ENCODE measurements at places on chromosomes 3 and 15.

DNA sequence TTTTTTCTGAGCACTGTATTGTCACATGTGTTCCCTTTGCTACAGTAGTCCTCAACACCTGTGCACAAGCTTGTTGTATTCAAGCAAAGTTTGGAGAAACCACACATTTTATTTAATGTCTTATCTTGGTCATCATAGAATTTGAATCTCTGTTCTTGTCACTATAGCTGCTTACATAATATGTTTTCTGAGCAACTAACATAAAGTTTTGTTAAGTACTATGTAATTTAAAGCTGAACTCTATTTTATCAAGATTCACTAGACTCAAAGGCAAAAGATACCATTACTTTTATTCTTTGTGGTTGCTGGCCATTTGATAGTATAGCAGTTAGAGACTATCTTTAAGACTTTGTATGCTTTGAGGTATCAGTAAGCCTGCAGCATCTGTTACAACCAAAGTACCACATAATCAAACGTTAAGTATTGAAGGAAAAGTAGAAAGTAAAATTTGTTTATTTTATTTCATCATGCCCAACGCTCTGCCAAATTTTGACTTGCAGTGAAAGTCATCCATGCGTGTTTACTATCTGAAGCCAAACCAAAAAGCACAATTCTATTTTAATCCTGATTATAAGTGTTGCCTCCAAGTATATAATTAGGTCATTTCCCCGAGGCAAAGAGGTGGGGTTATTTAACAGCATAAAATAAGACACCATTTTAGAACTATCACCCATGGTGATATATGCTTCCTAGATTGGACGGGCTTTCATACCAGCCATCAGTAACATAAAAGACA lies 10.3 kb upstream of the ABHD10 start:
- DNase-seq, result no peak

- no peak for DNase-seq
Measured at GRCh38 chr3:10757821-10758130, 58.3 kb upstream of the SLC6A11 start.

GRCh38 chr15:63371297-63371918 lies 10.2 kb downstream of the CA12 start:
- peak; percentile 81 for DNase-seq

GRCh38 chr15:65095747-65096104 lies 19.2 kb downstream of the KBTBD13 start:
- no peak for DNase-seq

- DNase-seq, result no peak
Measured at GRCh38 chr15:78044407-78045155, 32.9 kb downstream of the TBC1D2B start.

DNA sequence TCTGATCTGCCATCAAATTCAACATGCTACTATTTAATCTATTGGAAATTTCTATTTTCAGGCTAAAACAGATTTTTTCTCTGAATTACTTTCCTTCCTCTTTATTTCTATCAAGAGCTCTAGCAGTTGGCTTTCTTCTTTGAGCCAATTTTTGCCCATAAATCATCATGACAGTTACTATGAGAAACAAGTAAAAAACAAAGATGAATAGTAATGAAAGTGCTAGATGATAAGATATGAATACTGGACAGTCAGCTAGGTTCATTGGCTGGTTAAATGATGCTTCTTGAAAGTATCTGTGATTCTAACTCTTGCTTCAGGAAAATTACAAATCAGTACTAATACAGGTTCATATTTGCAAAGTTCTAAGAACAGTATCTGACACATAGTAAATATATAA lies 38.6 kb upstream of the NANOGP8 start:
- DNase-seq, result no peak

GRCh38 chr15:41923401-41923997 lies 29.6 kb upstream of the SPTBN5 start:
- DNase-seq, result no peak

DNA sequence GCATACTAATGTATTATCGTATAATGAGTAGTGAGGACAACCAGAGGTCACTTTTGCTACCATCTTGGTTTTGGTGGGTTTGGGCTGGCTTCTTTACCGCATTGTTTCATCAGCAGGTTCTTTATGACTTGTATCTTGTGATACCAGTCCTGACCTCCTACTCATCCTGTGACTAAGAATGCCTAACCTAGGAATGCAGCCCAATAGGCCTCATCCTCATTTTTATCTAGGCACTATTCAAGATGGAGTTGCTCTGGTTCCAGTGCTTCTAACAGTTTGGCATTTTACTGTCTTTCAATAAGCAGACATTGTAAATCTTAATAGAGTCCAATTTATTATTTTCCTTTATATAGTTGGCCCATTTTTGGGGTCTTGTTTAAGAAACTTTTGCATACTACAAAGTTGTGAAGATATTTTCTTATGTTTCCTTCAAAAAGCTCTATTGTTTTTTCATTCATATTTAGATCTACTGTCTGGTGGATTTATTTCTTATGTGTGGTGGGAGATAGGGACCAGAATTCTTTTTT lies 60.8 kb upstream of the RNU6-1 start:
- no peak for DNase-seq

GRCh38 chr3:22262386-22262785 lies 511.4 kb upstream of the ZNF385D start:
- DNase-seq, result no peak

DNA sequence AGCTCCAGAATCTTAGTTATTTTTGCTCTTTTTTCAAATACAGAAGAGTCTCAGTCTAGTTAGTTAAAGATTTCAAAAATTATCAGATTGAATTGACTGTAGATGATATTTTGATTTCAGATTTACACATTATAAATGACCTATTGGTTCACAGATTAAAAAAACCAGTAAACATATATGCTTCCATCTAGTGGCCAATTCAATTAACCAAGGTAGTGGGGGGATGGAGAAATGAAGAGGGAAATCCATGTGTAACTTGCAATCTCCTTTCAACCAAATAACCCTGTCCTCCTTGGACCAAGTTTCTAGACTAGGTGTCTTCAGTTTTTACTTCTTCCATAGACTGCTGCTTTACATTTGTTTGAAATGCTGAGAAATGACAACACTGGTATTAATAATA lies 789.8 kb downstream of the ROBO1 start:
- no peak for DNase-seq

DNA sequence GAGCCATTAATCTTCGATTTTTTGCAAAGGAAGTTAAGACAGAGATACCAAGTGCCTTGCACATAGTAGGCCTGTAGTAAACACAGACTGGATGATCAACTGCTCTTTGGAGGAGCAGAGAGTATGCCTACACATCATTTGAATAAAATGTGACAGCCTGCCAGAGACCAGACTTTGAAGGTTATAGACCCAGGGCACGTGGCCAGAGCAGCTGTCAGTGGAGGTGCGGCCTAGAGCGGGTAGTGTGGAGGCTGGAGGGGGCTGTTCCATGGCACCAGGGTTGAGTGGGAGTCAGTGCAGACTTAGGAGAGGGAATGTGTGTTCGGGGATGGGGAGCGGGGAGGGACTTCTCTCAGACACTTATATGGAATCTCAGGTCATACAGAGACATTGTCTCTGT lies 80.8 kb downstream of the SMAD3 start:
- DNase-seq, result no peak

DNA sequence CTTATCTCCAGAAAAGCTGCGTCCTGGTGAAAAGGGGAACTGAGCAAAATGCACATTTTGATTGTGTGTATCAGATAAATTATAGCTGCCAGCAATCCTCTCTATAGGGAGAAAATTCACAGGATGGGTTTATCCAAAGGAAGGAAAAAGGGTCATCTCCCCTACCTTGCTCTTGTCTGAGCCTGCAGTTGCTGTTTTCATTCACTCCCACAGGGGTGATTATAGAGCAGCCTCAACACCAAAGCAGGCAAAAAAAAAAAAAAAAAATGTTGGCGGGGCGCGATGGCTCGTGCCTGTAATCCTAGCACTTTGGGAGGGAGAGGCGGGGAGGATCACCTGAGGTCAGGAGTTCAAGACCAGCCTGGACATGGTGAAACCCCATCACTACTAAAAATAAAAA lies 333.7 kb downstream of the ROBO2 start:
- no peak for DNase-seq

DNA sequence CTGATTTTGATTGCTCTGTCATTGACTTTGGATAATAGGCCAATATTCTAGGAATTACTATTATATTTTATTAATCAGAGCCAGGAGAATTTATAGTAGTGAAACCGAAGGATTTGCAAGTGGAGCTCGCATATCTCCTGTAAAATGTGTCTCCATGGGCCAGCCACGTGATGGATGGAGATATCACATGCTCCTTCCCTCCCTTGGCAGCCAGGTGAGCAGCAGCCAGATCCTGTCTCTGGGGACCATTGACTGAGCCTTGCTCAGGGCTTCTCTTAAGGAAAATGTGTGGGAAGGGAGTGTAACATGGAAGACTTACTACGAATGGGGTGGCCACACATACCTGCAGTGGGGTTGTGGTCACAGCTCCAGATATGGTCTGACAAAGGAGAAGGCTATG lies 144.7 kb upstream of the RGMA start:
- no peak for DNase-seq

DNA sequence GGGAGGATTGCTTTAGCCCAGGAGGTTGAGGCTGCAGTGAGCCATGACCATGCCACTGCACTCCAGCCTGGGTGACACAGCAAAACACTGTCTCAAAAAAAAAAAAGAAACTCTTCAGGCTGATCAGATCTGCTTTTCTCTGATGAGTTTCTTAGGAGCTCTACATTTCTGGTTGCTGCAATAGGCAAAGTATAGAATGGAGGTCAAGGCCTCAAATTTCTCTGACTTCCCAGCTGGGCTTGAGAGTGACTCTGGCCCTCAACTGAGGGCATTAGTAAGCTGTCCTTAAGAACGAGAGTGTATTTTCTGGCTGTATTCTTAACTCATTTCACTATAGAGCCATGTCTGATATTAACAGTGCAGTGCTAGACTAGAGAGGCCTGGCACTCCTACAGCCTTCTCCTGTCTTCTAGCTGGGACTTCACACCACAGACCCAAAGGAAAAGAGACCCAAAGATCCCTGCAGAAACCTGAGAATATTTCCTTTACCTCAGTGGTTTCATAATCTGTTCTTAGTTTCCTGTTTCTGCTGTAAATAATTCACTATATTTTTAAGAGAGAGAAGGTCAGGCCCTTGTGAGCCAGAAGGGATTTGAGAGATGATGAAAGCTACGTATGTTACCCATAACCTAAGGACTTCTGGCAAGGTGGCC lies 2.0 kb upstream of the NR1I2 start:
- DNase-seq, result no peak

- no peak for DNase-seq
Measured at GRCh38 chr3:74592359-74592758, 22.1 kb downstream of the CNTN3 start.

GRCh38 chr15:99631255-99631654 lies 65.5 kb downstream of the MEF2A start:
- no peak for DNase-seq

- no peak for DNase-seq
Measured at GRCh38 chr3:128942161-128942952, 51.5 kb downstream of the CFAP92 start.

GRCh38 chr3:148081926-148082325 lies 615.8 kb upstream of the AGTR1 start:
- DNase-seq, result no peak

- DNase-seq, result no peak
Measured at GRCh38 chr3:127754411-127755304, 67.7 kb downstream of the MGLL start.

- DNase-seq, result no peak
Measured at GRCh38 chr3:72789786-72790185, 58.5 kb downstream of the SHQ1 start.

DNA sequence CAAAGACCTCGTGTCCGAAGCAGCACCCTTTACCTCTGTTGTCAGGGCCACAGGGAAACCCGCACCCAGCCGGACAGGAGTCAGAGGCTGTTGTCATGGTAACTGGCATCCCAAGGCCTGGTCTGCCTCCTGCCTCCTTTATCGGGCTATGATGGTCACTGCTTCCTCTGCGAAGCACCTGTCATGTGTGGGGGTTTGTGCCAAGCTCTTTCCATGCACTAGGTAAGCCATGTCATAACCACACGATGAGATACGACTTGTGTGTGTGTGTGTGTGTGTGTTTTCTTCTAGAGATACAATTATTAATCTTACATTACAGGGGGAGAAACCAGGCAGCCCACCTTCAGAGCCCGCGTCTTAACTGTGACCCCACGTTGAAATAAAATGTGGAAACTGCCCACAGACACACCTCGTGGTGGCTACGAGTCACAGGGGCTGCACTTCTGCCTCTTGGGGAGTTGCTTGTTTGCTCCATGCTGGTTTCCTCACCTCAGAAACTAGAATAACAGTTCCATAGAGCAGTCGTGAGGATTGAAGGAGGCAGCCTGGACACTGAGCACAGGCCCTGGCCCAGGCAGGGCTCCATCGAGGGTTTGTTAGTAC lies 18.0 kb downstream of the ZDHHC19 start:
- no peak for DNase-seq

DNA sequence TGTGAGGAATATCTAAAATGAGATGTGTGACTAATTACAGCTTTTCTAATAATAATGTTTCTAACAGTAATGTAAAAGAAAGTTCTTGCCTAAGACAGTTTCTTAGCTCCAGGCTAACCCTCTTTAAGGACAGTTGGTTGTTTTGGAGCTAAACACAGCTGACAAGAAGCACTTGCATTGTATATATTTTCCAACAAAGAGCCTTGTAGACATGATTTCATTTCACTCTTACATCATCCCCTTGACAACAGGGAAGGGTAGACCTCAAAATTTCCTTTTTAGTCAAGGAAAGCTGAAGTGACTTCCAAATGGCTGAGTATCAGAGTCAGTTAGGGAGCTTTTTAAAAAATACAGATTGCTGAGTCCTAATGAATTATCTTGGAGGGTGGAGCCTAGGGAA lies 4.1 kb downstream of the ARID3B start:
- no peak for DNase-seq

DNA sequence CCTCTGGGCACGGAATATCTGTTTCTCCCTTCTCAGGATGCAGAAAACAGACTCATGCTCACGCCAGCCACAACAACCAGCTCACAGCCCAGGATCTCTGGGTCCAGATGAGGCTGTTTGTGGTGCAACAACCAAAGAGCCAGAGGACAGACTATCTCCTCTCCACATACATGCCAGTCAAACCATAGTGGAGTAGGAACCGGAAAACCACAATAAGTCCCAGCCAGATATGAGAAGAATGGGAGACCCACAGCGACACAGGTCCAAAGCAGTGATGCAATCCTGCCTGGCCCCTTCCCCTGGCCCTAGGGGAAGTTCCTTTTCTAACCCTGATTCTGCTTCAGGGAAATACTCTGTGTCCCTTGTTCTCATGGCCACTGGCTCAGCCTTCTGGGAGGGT lies 27.6 kb downstream of the MEX3B start:
- no peak for DNase-seq

- no peak for DNase-seq
Measured at GRCh38 chr3:183202004-183202722, 39.6 kb upstream of the LAMP3 start.

DNA sequence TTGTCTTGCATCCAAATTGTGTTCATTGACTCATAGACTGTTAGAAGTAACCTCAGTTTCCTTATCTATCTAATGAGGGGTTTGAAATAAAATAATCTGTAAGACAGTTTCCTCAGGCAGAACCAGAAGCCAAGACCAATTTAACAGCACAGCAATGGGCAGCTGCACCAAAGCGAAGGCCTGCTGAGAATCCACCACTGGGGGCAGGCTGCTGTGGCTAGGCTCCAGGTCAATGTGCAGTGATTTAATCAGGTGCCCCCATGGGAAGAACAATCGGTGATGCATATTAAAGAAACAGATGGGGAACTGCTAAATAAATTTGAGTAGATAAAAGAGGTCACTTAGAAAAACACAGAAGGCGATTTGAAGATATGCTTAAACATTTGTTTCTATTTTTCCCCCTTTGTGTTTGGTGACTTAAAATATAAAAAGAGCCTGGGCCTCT lies 28.0 kb upstream of the TMOD3 start:
- no peak for DNase-seq
